Suppressor macrophage treated with lipopolysaccharide for 4 hours (primary cell): ENCODE measurements at places on chromosomes 7 and 10.
A peak's percentile ranks its signal among the peaks of the same experiment; 100 is the strongest.

GRCh38 chr7:45180084-45180986 is 22.7 kb downstream of the RAMP3 start:
- DNase-seq: no peak

- DNase-seq: peak; percentile 94
Measured at GRCh38 chr7:75842836-75843446, 29.3 kb upstream of the CCL24 start.

- DNase-seq: no peak
Measured at GRCh38 chr7:463362-463781, 56.3 kb downstream of the PDGFA start.

DNA sequence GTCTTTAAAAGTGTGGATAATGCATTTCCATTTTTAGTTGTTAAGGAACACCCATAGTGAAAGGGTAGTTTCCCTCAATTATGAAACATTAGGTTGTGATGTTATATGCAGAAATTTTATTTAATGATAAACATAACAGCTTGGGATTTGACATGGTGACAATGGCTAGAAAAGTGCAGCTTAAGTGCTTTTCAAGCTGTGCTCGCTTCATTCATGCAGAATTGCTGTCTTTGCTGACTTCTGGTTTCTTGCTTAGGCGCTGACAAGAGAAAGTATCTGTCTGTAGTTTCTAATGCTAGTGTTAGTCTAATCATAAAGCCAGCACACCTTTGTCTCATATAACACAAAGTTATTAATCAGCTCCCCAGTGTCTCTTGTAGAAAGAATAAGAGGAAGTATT is 170.0 kb downstream of the ARL5B start:
- DNase-seq: no peak

DNA sequence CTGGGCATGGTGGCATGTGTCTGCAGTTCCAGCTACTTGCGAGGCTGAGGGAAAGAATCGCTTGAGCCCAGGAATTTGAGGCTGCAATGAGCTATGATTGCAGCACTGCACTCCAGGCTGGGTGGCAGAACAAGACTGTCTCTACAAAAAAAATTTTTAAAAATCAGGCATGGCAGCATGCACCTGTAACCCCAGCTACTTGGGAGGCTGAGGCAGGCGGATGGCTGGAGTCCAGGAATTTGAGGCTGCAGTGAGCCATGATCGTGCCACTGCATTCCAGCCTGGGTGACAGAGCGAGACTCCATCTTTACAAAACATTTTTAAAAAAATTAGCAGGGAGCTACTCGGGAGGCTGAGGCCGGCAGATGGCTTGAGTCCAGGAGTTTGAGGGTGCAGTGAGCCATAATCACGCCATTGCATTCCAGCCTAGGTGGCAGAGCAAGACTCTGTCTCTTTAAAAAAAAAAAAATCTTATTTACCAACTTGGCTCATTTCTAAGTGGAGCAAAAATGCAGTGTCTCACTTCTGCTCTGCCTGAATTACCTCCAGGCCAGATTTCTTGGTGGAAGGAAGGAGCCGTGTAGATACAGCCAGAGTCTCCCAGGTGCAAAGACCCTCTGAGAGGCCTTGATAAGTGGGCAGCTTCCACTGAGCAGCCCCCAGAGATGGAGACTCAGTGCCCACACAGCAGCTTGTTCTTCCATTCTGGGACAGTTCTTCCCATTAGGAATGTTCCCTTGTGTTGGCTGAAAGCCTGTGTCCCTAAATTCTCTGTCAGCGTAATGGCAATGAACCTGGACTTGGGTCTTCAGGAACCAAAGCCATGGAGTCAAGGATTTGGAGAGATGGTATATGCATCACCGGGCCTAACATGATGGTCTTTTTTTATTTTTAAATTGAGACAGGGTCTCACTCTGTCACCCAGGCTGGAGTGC is 30.0 kb downstream of the GTF2IRD1 start:
- DNase-seq: no peak

GRCh38 chr7:92758796-92759431 is 77.5 kb downstream of the CDK6 start:
- no peak for DNase-seq

GRCh38 chr7:146235195-146235594 is 118.6 kb downstream of the CNTNAP2 start:
- no peak for DNase-seq

DNA sequence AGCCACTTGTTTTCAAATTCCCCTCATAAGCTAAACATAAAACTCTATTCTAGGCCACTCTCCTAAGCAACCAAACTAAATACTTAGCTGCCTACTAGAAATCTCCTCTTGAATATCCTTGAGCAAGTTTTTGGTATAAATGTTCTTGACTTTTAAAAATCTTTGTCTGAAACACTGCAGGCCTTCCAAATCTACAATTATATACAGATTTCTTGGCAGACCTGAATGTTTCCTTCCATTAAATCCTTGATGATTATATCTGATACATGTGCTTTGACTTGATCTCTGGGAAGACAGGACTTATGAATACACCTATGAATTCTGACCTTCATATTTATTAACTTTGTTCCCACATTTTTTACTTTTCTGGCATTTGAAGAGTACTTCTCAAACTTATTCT is 314.5 kb downstream of the CACNA2D1 start:
- DNase-seq: no peak

GRCh38 chr7:46360811-46361210 is 439.7 kb upstream of the IGFBP3 start:
- DNase-seq: no peak

- no peak for DNase-seq
Measured at GRCh38 chr7:370775-371118, 80.8 kb downstream of the FOXL3 start.

DNA sequence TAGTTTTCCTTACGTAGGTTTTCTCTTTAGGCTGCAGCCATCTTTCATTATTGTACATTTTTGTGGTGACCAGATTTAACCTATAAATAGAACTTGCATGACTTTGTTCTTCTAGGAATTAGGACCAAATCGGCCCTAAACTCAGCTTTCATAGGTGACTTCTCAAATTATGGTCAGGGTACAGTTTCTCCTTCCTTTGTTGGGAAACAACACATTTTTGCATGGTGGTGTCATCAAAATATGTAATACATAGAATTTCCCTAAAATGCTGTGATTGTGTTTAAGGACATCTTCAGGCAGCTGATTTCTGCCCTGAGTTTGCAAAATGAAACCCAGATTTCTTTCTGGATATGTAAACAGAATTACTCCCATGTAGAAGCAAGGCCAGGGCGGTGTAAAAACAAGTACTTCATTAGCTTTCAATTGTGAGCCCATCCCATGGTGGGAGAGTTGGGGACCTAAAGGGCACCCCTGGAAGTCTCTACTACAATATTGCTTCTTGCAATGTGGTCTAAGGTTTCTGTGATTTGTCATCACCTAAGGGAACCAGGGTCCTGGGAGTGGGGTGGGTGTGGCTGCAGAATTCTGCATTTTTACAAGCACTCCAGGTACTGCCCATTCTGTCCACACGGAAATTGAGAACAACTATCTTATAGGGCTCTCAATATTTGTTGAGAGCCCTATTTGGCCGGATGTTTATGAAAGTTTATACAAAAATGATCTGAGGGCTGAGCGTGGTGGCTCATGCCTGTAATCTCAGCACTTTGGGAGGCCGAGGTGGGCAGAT is 121.0 kb upstream of the FAM171A1 start:
- no peak for DNase-seq

GRCh38 chr10:77287647-77288120 is 349.9 kb downstream of the KCNMA1 start:
- no peak for DNase-seq

DNA sequence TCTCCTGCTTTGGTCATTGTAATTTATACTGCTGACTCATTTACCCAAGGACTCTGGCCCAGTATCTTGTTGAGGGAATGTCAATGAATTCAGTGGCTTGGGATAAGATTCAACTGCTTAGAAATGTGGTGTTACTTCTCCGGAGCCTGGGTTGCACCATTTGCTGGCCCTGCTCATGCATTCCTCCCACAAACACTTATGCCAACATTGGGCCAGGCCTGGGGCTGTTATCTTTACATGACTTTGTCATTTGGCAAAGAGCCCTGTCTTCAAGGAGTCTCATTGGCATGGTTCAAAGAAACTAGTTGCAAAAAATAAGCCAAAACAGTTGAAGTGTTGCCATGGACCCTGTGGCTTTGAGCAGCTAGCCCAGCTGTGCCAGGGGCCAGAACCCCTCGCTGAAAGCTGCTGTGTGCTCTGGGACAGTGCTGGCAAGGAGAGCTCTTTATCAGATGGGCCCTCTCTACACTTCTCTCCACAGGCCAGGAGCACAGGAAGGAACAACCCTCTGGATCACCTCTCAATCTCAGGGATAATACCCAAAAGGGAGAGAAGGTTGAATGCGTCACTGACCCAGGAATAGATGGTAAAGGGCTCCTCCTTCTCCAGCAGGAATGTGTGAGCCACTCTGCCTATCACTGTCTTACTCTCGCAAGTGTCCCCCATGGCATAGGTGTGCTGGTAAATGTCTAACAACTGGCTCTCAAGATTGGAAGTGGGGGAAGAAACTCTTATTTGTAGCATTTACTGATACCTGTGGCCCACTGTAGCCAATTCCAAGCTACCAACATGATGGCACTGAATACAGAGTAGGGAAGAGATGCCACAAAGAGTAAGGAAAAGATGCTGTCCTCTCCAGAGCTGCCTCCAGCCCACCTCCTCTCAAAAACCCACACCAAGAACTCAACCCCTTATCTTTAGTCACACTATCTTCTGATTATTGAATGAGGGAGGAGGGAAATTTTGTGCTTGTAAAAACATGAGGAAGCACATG is 23.5 kb upstream of the PDE1C start:
- no peak for DNase-seq

DNA sequence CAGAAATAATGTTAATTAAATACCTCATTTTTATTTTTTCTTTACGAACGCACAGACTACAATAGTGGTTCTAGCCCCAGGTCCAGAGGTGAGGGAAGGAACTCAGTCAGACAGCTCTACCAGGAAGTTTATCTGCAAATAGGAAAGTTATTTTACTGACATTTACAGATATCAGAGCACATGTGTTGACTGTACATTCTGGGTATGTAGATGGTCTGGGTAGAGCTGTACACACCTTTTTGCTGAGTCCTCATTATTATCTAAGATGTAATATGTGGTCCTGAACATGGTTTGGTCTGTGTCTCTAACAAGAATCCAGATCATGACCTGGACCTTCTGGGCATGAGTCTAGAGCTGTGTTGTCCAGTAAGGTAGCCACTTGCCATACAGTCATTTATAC is 74.6 kb upstream of the KIF5B start:
- DNase-seq: no peak

DNA sequence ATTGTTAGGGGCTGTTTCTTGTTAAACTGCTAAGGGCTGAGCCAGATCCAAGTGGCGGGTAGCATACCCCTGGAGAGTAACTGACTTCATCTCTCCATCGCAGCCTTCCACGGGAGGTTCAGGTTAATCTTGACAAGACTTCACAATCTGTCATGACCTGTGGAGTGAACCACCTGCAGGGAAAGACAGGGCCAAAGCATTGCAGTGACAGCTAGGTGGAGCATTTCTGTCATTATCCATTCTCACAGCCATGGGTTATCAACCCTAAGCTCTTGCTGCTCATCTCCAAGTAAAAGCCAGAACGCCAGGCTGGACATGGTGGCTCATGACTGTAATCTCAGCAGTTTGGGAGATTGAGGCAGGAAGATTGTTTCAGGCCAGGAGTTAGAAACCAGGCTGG is 17.2 kb downstream of the ABCC2 start:
- no peak for DNase-seq

- no peak for DNase-seq
Measured at GRCh38 chr10:122237331-122237990, 33.6 kb upstream of the BTBD16 start.

DNA sequence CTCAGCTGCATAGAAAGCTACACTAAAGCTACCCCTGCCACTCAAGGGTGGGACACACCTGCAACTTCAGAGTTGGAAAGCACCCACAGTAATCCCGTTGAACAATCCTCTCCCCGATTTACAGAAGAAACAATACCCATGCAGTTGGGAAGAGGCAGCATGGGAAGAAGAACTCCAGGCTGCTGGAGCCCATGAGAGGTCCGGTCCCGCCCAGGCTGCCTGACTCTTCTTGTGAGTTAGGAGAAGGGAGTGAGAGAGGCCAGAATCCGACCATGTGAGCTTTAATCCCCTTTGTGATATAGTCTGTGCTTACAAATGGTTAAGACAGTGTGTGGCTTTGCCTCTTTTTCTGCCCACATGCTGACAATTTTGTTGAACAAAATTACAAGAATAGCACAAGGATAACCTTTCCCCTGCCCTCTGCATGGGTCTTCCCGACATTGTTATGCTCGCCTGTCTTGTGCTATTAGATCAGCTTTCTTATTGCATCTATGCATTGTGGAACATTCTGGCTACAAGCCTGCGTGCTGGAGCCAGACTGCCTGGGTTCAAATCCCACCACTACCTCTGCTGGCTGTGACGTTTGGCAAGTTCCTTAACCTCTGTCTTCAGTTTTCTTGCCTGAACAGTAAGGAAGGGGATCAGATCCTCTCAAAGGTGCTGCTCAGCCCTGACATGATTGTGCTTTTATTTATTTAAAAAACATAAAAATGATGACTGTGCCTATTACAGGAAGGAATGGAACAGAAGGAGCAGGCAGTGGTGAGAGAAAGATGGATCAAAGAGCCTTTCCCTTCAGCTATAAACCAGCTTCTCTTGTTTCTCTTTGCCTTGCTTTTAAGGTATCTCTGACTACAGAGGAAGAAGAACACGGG is 56.0 kb downstream of the BPGM start:
- no peak for DNase-seq

DNA sequence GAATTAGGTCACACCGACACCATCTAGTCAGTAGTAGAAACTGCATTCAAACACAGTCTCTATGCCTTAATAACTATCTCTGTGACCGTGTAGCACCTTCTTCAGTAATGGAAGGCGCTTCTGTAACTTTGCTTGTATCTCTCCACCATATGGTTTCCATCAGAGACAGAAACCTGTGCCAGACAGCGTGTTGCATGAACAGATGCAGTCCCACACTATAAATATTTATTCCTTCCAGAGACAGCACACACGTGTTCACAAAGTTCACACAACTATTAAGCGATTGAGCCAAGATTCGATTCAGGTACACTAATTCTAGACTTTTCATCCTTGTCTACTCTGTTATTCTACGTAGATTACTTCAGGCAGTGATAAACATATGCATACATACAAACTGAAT is 873.9 kb upstream of the MBL2 start:
- DNase-seq: no peak

DNA sequence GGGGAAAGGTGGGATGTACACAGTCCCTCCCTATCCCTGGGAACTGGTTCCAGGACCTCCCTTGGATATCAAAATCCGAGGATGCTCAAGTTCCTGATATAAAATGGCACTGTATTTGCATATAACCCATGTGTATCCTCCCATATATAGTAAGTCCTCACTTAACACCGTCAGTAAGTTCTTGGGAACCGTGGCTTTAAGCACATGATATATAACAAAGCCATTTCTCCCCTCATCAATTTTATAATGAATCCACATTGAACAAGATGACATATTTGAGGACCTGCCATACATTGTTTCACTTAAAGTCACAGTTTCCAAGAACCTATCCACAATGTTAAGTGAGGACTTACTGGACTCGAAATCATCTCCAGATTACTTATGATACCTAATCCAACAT is 5.4 kb downstream of the CRYGN start:
- no peak for DNase-seq
